ENCODE measurements at places on chromosomes 3 and 15. TPM values are rescaled to one million over a fixed set of nuclear protein-coding genes. Genes with fewer than 3 reads are reported as not detected.

Gene TM4SF4
- total RNA-seq, result not detected

Gene RARB
- not detected for total RNA-seq

GRCh38 chr3:46162975-46163555 lies 45.0 kb downstream of the CCR1 start:
- H3K4me3 ChIP-seq, result no peak overlapping the region
- H3K4me1 ChIP-seq, result no peaks in the 10 kb centered on the region
- H3K36me3 ChIP-seq, result no peaks in the 10 kb centered on the region
- H3K27ac ChIP-seq, result no peak overlapping the region
- H3K27me3 ChIP-seq, result peaks cover 3% of the 10 kb centered on the region
- DNase-seq, result no peak

DNA sequence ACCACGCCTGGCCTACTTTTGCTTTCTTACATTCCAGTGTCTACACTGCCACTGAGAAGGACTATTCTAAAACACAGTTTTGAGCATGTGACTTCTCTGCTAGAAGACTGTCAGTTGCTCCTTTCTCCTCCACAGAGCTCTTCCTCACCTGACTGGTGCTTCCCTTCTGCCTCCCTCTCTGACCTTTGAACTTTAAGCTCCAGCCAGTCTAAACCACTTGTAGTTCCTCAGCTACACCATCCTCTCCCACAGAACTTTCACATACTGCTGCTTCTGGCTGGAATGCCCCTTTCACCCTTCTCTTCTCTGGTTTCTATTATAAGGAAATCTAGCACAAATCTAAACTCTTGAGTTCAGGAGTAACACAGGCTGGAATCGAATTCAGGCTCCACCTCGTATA lies 9.1 kb downstream of the NCEH1 start:
- no peak for DNase-seq
- no peak overlapping the region for H3K27ac ChIP-seq
- no peaks in the 10 kb centered on the region for H3K36me3 ChIP-seq
- H3K4me1 ChIP-seq, result no peaks in the 10 kb centered on the region
- no peak overlapping the region for H3K4me3 ChIP-seq

DNA sequence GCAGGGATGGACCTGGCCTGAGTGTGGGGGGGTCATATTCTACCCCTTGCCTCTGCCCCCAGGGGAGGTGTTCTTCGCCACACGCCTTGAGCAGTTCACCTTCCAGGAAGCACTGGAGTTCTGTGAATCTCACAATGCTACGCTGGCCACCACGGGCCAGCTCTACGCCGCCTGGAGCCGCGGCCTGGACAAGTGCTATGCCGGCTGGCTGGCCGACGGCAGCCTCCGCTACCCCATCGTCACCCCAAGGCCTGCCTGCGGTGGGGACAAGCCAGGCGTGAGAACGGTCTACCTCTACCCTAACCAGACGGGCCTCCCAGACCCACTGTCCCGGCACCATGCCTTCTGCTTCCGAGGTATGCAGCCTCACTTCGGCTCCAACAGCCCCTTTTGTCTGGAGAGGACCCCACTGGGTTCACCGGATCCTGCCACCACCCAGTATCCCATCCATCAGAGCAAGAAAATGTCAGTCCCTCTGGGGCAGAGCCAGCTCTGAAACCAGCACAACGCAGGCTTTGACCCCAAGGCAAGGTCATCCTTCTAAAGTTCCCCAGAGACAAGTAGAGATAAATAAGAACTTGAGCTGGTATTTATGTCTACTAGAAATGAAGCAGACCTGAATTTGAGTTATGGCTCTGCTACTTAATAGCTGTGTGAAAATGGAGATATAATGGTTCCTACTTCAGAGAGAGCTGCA lies 45.8 kb downstream of the HAPLN3 start:
- peaks cover 5% of the 10 kb centered on the region for H3K4me1 ChIP-seq
- no peak overlapping the region for H3K4me3 ChIP-seq
- H3K36me3 ChIP-seq, result peaks cover 1% of the 10 kb centered on the region

GRCh38 chr15:96043591-96044171 lies 286.8 kb upstream of the NR2F2 start:
- H3K36me3 ChIP-seq, result no peaks in the 10 kb centered on the region
- H3K27ac ChIP-seq, result no peak overlapping the region
- H3K4me1 ChIP-seq, result no peaks in the 10 kb centered on the region
- no peak overlapping the region for H3K4me3 ChIP-seq
- H3K27me3 ChIP-seq, result peaks cover 35% of the 10 kb centered on the region

DNA sequence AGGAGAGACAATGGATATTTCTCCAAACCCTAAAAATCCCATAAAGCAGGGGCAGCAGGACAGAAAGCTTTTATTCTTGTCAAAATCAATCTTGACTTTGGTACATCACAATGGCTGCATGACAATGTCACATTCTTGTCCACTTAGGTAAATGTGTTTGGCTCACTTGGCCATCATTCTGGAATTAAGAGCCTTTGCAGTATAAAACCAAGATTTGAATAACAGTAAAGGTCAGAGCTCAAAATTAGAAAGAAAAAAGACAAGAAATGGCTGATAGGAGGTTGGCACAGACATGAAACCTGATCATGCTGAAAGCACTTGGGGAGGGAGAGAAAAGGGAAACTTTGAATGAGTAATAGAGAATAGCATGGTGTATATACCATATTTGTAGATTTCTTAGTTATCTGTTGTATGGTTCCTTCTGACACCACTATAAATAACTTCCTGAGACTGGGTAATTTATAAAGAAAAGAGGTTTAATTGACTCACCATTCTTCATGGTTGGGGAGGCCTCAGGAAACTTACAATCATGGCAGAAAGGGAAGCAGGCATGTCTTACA lies 158.5 kb upstream of the SGO1 start:
- H3K4me3 ChIP-seq, result no peak overlapping the region
- peaks cover 5% of the 10 kb centered on the region for H3K4me1 ChIP-seq
- no peaks in the 10 kb centered on the region for H3K27me3 ChIP-seq
- H3K36me3 ChIP-seq, result no peaks in the 10 kb centered on the region
- H3K27ac ChIP-seq, result no peak overlapping the region

Measured in activated CD4-positive, alpha-beta T cell treated with anti-CD3 and anti-CD28 coated beads for 36 hours (primary cell).